Stimulated activated CD4-positive, alpha-beta T cell treated with anti-CD3 and anti-CD28 coated beads, Interleukin-2, amount 100 ng/mL, for 4 hours (primary cell): ENCODE measurements at places on chromosomes 7 and 10.

GRCh38 chr10:80253266-80253962 lies 36.0 kb downstream of the MAT1A start:
- no peak for DNase-seq

GRCh38 chr7:92750447-92750839 lies 85.9 kb downstream of the CDK6 start:
- no peak for DNase-seq

DNA sequence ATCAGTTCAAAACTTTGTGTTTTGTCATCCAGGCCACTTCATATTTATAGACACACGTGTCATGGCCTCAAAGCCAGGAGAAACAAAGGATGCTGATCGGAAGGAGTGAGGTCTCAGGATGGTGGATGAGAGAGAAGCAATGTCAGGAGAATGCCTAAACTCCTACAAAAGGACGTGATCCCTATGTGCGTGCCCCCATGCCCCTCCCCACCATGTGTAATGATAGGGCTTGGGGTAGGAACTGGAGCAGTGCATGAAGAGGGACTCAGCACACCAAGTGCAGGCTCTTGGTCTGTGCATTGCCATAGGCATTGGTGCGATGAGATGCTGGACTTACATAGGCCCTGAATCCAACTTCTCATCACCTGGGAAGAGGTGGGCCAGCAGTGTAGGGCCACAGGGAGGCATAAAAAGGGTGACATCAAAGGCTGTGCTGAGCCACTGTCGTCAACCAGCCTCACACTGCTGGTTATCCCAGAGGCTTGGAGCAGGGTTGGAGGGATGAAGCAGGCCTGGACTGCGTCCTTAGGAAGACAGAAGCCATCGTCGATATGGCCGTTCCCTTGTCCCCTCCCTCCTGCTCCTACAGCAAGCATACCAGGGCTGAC lies 46.9 kb upstream of the GDF10 start:
- DNase-seq, result no peak

GRCh38 chr7:18038382-18038781 lies 10.7 kb upstream of the PRPS1L1 start:
- DNase-seq, result no peak

DNA sequence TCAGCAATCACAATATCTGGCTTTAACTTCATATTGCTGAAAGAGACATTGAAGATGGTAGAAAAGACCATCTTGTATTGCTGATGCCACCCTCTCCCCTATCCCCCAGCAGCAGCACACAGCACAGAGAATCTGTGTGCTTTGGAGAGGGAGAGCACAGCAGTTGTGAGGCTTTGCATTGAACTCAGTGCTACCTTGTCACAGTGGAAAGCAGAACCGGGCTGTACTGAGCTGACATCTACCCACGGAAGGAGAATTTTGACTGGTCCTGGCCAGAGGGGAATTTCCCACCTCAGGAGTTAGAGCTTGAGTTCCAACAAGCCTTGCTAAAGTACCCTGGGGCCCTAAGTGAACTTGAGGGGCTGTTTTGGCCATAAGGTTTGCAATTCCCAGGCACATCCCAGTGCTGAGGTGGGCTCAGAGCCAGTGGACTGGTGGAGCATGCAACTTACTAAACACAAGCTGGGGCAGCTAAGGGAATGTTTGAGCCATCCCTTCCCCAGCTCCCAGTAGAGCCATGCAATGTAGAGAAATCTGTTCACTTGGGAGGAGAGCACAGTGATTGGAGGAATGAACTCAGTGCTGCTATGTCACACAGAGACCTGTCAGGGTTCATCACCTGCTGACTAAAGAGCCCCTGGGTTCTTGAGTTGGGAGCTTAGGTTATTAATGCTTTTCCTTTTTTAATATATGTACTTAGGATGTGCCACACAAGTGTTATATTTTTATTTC lies 62.1 kb downstream of the OR13A1 start:
- no peak for DNase-seq

GRCh38 chr7:925601-926000 lies 28.9 kb downstream of the ADAP1 start:
- no peak for DNase-seq

- no peak for DNase-seq
Measured at GRCh38 chr10:130714742-130715467, 578.7 kb downstream of the GLRX3 start.

- DNase-seq, result no peak
Measured at GRCh38 chr7:17492437-17492836, 194.0 kb downstream of the AHR start.

- DNase-seq, result no peak
Measured at GRCh38 chr7:87231258-87231657, 11.7 kb upstream of the TMEM243 start.

DNA sequence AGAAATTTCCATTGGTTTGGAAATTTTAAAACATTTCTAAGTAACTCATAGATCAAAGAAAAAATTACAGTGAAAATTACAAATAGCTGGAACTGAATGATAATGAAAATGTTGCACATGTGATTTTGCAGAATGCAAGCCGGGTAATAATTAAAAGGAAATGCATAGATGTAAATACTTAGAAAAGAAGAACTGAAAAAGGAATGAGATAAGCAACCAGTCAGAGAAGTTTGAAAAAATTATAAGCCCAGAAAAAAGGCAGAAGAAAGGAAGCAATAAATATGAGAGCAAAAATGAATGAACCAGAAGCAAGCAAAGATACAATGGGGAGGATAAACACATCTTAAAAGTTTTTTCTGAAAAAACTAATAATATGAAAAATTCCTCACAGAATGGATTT lies 3.2 kb upstream of the TMEM273 start:
- DNase-seq, result no peak

GRCh38 chr10:88069338-88069737 lies 205.9 kb downstream of the PTEN start:
- no peak for DNase-seq

DNA sequence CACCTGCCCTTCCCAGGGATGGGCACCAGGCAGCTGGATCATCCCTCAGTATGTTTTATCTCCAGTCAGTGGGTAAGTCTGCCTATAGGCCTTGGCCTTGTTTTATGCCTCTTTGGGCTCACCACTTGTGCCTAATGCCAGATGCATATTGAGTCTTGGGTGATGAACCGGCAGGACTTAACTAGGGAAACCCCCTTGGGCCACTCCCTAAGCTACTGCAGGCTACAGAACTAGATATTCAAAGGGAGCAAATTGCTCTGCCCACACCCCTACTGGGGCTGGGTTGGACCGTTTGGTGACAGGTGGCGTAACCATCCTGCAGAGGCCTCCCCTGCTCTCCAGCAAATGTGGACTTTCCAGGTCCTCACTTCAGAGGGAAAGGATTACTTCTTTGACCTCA lies 115.7 kb upstream of the GDF10 start:
- no peak for DNase-seq

DNA sequence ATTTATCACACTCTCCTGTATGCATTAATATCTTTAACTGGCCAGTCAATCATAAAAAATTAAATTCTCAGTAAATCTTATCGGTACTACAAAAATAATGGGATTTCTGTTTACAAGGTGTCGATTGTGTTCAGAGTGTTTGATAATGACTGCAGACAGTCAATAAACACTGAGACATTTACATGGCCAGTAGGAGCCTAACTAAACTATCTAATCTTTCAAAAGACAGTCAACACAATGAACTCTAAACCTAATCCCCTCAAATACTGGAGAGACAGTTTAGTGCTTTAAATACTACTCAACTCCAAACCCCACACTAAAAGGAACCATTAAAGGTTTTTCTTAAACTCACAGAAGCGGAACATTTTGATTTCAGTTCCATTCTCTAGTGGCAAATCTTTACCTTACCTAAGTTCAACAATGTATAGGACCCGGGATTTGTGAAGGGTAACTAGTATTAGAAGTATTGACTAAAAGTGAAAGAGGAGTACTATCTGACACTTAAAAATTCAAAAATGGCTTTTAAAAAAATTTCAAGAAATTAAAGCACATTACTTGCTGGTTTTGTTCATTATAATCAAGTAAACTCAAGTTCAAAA lies 37.3 kb upstream of the EXOC6 start:
- no peak for DNase-seq

DNA sequence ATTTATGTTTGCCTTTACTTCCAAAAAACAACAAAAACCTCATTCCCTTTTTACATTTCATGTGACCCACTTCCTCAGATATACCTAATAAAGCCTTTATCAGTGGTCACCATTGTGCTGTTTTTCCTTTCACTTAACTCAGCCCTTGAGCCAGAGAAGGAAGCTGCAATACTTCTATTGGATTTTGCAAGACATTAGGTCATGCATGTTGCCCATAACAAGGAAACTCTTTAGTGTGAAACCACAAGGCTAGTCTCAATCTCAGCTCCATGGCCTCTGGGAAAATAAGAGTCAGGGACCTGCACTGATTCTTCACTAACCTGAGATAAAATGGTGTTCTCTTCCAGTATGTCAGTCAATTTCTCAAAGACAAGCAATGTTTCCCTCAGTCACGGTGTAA lies 27.8 kb downstream of the STEAP4 start:
- no peak for DNase-seq

GRCh38 chr7:41190581-41190980 lies 512.3 kb downstream of the INHBA start:
- DNase-seq, result no peak

DNA sequence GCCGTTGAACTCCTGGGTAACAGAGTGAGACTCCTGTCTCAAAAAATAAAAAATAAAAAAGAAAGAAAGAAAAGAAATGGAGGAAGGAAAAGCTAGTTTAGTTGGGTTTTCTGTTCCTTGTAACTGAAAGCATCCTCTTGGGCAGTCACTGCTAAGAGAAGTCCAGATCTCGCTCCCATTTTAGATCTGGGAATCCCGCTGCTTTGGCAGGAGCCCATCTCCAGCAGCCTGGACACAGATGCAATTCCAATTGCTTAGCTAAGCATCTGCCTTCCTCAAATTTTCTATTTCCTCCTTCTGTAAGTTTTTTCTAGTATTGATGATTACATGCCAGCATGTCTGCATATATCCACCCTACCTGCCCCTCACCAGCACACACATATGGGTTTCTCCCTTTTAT lies 54.1 kb downstream of the DENND2A start:
- no peak for DNase-seq

DNA sequence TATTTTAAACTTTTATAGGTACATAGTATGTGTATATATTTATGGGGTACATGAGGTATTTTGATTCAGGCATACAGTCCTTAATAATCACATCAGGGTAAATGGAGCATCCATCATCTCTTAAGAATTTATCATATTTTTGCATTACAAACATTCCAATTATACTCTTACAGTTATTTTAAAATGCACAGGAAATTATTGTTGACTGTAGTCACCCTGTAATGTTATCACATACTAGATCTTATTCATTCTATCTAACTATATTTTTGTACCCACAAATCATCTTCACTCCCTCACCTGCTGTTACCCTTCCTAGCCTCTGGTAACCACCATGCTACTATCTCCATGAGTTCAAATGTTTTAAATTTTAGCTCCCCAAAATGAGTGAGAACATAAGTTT lies 56.3 kb upstream of the FAM3C start:
- no peak for DNase-seq

DNA sequence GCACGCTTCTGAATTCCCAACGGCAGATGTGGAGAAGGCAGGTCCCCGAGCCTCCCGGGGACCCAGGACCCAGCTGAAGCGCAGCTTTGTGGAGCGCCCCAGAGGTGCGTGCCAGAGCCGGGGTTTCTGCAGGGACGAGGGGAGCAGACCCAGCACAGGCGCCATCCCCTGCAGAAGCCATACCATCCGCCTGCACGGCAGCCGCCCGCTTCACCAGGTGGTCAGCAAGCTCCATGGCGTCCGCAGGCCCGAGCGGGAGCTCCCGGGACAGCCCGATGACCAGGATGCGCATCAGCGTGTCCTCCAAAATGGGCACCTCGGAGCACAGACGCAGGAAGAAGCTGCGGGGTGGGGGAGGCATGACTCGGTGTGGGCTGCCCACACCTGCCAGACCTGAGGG lies 10.6 kb downstream of the INTS1 start:
- no peak for DNase-seq

DNA sequence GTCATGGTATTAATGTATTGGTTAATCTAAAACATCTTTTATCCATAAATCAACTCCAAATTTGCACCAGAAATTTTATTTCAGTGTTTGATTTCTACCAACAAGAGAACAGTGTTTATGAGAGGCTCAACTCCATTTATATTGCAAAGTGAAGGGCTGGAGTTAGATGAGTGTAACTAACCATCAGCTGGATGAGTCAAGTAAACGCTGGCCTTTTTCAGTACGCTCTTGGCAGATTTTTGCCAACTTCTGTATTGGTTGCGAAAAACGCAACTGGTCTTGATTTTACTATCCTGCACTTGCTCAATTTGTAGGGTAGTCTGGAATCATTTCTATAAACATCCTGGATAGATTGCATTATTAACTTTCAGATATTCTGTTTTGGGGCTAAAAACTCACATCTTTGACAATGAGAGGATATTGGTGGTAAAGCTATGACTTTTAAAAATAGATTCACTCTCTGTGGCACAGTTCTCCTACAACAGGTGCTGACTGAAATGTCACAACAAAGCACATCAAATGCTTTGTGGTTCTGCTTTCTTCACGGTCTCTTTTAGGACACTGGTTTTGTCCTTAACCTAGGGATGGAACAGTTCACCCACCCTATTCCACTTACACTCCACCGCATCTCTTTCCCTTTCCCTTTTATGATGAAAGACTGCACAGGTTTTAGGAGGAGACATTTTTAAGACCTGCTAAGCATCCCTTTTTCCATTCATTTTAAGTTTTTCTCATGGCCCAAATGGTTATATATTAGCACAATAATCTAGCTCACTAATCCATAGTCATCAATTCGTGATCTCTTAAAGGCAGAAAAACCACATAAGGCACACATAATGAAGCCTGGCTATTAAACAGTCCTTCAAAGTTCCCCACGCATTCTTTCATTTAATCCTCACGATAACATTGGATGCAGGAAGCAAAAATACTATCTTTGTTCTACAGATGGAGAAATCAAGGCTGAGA lies 12.8 kb downstream of the CACNA2D1 start:
- no peak for DNase-seq

DNA sequence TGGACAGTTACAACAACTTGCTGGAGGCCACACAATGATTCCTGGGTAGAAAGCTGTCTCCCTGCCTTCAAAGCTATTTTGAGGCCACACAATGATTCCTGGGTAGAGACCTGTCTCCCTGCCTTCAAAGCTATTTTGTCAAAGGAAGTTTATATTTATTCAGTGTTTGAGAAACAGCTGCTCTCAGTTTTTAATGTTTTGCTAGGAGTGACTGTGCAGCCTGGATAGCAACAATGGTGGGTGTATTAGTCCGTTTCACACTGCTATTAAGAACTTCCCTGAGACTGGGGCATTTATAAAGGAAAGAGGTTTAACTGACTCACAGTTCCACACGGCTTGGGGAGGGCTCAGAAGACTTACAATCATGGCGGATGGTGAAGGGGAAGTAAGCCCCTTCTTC lies 3.9 kb upstream of the SGPL1 start:
- DNase-seq, result no peak

DNA sequence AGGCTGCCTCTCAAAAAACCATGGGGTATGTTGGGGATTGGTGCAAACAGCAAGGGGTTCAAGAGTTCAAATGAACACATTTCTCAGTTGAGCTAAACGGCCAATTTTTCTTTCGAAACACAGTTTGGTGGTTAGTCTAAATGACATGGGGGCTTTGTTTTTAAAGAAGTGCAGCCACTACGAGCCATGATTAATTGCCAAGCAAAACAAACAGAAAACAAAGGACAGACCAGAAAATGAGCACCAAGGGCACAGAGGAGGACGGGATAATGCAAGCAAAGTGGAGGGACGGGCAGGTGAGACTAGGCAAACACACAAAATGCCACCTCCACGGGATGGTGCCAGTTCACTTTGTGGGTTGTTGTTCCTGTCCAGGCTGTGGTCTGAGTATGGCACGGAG lies 64.5 kb upstream of the PDLIM1 start:
- DNase-seq, result no peak
